ENCODE measurements at places on chromosomes 4 and X. TPM values are rescaled to one million over a fixed set of nuclear protein-coding genes. Genes with fewer than 3 reads are reported as not detected.

The GAGE12C gene
- total RNA-seq, result not detected

The DUX4 gene
- not detected for total RNA-seq

- DNase-seq, result no peak
These were observed 147.6 kb downstream of the STK32B start for GRCh38 chr4:5198656-5199541.

The RAB39B gene
- total RNA-seq, result 2.0 TPM

DNA sequence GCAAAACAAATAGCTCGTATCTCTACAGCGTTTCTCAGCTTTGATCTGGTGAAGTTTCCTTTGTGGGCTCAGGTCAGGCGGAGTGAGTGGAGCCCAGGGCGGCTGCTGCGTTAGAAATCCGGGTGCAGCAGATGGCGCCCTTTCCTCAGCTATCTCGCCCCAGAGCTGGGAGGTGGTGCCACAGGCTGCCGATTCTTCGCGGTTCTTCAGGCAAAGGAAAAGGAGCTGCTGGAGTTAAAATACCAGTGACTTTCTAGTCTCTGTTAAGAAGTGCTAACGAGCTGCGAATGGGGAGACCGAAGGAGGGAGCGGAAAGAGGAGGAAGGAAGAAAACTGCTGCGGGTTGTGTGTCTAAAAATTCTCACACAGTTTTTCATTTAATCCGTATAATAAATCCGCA is 114.6 kb downstream of the CPE start:
- peak; percentile 45 for DNase-seq

DNA sequence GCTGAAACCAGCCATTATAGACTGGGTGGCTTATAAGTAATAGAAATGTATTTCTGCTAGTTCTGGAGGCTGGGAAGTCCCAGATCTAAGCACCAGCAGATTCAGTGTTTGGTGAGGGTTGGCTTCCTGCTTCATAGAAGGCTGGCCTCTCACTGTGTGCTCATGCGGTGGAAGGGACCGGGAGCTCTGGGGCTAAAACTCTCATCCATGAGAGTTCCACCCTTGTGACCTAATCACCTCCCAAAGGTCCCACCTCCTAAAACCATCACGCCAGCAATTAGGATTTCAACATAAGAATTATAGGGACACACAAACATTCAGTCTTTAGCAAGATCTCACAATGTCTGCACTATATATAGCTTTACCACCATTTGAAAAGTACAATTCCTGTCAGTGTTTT is 215.2 kb downstream of the CBR4 start:
- no peak for DNase-seq

GRCh38 chrX:133171962-133172708 is 46.0 kb downstream of the TFDP3 start:
- DNase-seq, result peak; percentile 16

- peak; percentile 26 for DNase-seq
These were observed 38.5 kb downstream of the LRP2BP start for GRCh38 chr4:185357211-185357610.

The TKTL2 gene
- total RNA-seq, result not detected

The GAGE10 gene
- total RNA-seq, result not detected

DNA sequence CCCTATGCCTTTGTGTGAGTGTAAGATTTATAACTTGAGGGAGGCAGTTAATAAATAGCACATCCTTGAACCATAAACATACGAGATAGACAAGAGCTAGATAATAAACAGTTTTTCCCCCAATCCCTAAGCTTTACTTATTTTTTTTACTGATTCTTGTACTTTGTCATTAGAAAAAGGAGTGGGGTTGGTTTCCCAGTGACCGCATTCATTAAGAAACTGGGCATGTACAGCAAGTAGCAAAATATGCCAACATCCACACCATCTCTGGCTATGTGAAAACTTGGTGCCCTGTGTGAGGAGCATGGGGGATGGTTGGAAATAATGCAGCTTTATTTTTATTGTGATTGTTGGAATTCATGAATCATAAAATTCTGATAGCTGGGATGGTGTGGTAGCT is 176.2 kb downstream of the CBR4 start:
- DNase-seq, result no peak

DNA sequence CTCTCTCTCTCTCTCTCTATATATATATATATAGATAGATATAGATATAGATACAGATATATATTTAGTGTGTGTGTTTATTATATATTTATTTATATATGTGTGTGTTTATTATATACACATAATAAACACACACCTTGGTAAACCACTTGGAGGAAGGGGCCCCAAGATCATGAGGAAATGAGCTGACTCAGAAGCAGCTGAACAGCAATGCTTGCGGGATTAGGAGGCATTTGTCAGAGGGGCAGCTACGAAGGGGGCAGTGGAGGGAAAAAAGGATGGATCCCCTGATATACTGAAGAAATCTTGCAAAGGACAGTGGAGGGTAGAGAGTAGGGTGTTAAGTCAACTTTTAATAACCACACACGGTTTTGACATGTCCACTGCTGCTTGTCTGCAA is 120.0 kb upstream of the SORBS2 start:
- no peak for DNase-seq

DNA sequence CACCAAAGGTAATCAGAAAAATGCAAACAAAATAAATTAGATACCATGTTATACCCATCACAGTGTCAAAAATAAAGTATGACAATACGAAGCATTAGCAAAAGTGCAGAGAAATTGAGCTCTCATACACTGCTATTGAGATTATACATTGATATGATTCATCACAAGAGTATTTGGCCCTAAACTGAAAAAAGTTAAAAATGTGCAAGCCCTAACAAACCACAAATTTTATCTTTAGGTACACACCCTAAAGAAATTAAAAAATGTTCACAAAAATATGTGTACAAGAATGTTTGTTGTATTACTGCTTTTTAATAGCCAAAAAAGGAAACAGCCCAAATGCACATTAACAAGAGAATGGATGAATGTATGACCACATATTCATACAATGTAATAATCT is 137.9 kb upstream of the MAGEA10 start:
- DNase-seq, result no peak

The VEGFC gene
- 41.6 TPM for total RNA-seq

- peak; percentile 50 for DNase-seq
These were observed 47.2 kb downstream of the AFAP1 start for GRCh38 chr4:7892212-7893019.

DNA sequence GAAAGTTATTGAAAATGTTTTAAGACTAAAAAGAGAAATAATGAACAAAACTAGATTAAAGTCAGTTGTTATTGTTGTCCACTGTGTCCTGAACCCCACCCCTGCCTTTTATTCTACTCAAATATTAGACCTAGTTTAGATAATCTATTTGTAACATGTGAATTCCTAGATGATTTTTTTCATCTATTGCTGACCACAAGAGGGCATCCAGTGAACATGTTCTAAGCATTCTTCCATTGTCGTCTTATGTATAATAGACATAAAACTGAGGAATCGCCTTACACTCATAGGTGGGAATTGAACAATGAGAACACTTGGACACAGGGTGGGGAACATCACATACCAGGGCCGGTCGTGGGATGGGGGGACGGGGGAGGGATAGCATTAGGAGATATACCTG is 36.4 kb upstream of the HPRT1 start:
- DNase-seq, result peak; percentile 63

DNA sequence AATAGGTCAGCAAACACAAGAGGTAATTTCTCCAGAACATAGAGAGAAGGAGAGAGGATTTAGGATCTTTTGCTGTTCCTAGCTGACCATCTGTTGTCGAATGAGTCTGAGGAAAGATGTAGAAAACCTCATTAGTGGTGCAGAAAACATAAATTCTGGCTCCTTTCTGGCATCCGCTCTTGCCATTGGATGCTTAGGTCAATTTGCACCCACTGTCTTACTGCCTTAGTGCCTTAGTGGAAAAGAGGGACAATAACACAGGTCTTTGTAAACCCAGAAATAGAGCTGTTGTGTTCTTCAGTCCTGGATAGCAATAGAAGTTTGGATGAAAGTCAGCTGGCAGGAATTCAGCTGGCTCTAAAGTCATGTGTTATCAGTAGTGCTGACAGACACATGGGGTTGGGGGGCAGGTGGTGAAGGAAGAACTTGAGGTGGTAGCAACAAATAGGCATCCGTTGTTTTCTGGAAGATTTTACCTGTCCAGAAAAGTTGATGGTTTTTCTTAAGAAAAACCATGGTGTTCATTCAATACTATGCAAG is 78.2 kb downstream of the GLRA2 start:
- no peak for DNase-seq

The SCRG1 gene
- not detected for total RNA-seq

The ARAF gene
- total RNA-seq, result 21.4 TPM

The TSPAN7 gene
- not detected for total RNA-seq

The TMSB15C gene
- 1.8 TPM for total RNA-seq

DNA sequence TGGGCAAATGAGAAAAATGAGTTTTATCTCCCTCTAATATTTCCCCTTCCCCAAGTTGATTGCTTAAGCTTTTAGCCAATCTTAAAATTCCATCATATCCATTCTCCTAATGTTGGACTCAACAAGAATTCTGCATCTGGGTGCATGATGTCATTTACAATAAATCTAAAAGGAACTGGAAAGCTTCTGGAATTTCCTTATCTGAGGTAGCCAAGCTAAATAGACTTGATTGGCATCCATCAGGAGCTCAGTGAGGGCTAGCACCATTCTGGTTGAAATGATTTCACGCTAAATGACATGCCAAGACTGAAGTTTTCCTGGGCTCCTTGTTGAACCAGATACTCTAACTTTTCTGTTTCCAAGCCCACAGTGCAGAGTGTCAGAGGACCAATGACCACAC is 110.3 kb upstream of the SCML1 start:
- DNase-seq, result no peak

The ADGRL3 gene
- not detected for total RNA-seq

GRCh38 chrX:39972340-39972739 is 125.4 kb downstream of the BCOR start:
- DNase-seq, result peak; percentile 56

GRCh38 chr4:3386526-3386925 is 55.2 kb upstream of the HGFAC start:
- DNase-seq, result no peak

DNA sequence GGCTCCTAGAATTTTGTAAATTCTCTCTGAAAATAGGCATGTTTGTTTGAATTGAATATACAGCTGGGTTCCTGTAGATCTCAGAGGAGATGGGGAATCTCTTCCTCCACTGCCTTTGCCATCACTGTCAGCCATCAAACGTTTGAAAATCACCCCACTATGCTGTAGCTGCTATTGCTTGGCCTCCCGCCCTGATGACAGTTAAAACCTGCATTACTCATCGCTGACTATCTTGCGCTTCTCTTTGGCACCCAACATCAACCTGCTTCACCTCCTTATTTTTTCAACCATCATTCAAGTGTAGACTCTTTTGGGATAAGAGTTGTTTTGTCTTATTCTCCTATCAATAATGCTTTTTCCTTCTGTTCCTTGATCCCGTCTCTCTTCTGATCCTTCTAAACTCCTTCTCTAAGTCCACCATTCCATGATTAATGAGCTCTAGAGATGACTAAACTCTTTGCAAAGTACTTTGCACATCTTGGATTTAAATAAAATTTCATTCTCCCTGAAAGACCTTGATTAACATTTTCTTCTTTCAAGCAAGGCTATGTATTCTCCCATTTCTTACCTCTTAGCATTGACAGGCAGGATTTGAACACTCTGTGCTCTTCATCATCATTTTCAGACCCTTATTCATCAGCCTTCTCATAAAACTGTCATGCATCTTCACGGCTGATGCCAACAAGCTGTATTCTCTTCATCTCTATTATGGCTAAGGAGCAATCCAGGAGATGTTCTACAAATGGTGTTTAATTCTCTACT is 133.0 kb downstream of the SNCA start:
- peak; percentile 19 for DNase-seq

DNA sequence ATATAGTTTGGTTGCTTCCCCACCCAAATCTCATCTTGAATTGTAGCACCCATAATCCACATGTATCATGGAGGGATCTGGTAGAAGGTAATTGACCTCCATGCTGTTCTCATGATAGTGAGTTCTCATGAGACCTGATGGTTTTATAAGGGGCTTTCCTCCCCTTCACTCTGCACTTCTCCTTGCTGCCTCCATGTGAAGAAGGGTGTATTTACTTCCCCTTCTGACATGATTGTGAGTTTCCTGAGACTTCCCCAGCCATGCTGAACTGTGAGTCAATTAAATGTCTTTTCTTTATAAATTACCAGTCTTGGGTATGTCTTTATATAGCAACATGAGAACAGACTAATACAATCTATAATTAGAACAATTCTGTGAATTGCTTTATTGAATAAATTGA is 11.9 kb upstream of the DCAF4L1 start:
- no peak for DNase-seq

GRCh38 chr4:106264331-106264728 is 51.7 kb downstream of the TBCK start:
- DNase-seq, result no peak
